ENCODE measurements at places on chromosomes 3 and 15.
A peak's percentile ranks its signal among the peaks of the same experiment; 100 is the strongest.

DNA sequence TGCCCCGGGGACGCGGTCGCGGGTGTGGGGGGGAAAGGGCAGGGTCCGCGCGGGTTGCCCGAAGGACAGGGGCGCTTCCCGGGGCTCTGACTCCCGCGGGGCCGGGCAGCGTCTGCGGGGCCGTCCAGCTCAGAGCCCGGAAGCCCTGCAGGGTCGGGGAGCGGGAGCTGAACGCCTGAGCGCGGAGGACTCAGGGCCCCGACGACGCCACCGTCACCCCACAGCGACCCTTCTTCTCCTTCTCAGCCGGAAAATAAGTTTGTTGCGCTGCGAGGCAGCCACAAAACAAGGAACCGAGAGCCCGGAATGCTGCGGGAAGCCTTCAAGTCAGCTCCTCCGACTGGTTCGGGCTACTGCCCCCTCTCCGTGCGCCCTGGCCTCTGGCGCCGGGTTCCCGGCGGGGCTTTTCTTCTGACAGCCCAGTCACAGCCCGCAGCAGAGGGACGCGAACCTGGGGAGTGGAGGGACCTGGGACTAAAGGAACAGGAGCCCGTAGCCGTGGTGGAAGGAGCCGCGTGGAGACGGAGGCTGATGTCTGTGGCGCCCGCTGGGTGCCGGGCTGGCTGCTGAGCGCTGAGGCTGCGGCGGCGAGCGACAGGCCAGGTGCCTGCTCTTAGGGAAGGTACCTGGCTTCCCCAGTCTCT, 484 bp downstream of the CNTN4 start:
- no peak for DNase-seq

GRCh38 chr15:99181545-99181971, 67.8 kb downstream of the TTC23 start:
- no peak for DNase-seq

DNA sequence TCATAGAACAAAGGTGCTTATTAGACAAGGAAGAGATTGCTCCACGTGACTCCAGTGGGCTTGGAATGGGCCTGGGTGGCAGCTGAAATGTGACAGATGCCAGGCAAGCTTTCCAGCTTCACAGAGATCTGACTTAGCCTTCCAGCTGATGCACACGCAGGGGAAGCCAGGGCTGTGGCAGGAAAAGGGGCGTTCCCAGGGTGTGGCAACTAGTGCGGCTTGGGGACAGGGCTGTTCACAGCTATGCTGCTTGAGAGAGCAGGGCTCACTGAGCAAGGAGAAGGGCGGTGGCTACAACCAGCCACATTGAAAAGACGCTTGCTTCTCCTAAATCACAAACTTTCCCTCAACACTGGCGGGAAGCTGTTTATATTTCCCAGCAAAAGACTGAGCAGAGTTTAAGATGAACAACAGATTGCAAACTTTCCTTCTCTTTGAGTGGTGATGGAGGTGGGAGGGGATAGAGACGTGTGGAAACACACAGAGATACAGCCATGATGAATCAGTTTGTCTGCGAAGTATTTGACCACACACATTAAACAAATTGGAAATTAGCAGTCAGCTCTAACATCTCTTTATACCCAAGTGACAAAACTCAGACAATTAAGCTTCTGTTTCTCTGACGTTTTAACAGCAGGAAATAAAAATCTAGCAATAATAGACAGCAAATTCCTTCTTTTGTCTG, 127.5 kb downstream of the BDH1 start:
- DNase-seq = peak; percentile 81

DNA sequence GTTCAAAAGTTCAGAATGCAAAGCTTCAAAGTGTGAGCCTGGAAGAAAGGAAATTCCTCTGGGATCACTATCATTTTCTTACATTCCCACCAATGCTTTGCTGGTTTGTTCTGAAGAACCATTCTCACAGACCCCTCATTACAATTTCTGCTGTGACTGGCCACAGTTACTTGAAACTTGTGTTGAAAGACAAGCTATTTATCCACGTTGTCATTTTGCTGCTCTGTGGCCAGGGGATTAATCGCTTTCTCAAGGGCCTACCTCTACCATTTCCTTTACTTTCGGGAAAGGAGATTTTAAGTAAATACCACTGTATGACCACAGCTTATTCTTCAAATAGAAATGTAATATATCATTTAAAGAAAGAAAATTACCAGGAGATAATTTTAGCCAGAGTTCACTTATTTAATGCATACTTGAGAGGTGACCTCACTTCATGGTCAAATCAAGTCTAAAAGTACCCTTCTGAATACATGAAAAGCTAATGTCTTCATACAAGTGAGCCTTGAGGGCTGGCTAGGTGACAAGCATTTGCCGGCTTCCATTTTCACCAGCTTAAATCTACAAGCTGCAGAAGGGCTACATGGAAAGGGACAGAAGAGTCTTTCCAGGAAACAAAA, 69.8 kb upstream of the ROBO2 start:
- DNase-seq = no peak

DNA sequence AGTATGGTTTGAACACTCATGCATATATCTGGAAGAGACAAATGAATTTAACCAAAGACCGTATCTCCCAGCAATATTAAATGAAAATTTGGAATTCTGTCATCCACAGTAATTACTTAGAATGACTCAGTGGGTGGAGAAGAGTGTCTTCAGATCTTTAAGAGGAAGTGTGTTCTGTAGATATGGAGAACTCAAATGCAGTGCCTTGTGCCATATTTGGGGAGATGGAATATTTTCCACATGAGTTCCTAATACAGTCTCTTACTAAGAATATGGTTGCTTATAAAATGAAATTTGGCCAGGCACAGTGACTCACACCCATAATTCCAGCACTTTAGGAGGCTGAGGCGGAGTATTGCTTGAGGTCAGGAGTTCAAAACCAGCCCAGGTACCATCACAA, 40.5 kb downstream of the ANO10 start:
- DNase-seq = peak; percentile 84

DNA sequence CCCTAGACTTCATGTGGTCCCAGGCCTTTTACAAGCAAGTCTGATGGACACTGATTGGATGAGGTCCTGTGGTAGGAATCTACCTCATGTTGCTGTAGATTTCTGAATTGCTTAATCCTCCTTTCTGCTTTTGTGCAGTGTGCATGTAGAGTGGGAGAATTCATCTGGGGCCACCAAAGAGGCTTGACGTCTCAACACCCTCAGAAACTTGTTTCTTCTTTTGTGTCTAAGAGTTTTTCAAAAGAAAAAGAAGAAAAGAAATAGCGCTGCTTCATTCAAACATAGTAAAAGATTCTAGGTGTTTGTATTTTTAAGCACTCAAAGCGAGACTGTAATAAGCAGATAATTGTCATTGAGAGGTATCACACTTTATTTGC, 46.2 kb downstream of the NR1D2 start:
- DNase-seq = no peak

GRCh38 chr3:167361948-167362347, 18.1 kb downstream of the ZBBX start:
- DNase-seq = no peak

GRCh38 chr3:194961149-194961548, 275.5 kb downstream of the FAM43A start:
- no peak for DNase-seq

DNA sequence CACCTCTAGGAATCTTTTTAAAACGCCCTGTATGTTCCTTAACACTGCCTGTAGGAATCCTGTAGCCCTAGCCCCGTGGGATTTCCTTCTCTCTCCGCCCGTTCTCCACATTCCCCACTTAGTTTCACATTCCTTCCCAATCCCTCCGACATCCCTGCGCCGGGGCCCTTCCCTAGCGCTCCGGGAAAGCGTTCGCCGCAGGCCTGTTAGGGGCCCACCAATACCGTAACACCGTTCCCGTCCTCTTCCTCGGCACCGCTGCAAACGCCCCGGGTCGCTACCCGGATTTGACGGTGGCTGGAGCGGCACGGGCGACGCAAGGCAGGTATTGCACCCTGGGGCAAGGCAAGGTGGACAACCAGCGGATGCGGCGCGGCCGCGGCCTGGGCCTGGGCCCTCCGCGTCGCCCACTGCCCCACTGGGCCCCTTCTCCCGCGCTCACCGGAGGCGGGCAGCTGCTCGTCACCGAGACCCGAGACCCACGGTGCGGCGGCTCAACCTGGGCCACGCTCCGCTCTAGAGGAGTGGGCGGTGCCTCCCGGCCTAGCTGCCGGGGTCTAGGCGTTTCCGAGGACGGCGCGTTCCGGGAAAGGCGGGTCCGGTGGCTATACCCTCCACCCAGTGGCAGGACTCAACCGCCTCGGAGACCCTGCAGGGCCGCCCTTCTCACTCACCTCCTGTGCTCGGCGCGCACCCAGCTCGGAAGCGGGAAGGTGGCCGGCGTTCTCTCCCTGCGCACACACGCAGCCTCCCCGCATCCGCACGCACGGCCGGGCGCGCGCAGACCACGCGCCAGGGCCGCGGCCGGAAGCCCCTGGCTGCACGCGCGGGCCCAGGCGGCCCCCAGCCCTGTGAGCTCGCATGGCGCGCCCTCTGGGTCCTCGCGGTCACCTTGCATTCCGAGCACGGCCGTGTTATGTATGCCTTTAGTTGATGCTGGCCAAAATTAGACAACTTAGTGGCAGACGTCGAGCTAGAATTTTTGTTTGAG, at the start of gene B3GALNT1:
B3GALNT1 (minus strand) TSS at position 789 of the 991 bp plus-strand sequence. CDS start 18,595 bp downstream, outside the sequence.
- DNase-seq = peak; percentile 73

GRCh38 chr15:100695048-100695447, 92.7 kb downstream of the ASB7 start:
- DNase-seq = no peak

GRCh38 chr3:159025733-159026132, 223.9 kb downstream of the MFSD1 start:
- DNase-seq = no peak

- no peak for DNase-seq
These were observed 120.9 kb upstream of the P2RY1 start for GRCh38 chr3:152713989-152714388.

GRCh38 chr15:72195101-72195511, 2.5 kb downstream of the GRAMD2A start:
- no peak for DNase-seq

DNA sequence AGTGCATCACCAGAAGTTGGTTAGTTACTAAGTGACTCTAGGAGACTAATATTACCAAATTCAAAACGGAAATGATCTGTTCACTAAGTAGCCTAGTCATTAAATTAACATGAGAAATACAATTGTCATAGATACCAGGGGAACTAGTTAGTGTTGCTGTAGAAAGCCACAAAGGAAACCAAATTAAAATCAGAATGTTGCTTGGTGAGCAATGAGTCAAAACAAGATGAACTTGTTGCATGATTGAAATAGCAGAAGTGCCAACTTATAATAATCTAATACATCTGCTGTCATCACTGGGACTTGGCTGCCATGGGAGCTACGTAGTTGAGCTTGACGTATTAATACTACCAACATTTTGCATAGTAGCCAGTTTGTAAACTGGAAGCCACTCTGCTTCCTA, 458.1 kb downstream of the DIPK2A start:
- no peak for DNase-seq

DNA sequence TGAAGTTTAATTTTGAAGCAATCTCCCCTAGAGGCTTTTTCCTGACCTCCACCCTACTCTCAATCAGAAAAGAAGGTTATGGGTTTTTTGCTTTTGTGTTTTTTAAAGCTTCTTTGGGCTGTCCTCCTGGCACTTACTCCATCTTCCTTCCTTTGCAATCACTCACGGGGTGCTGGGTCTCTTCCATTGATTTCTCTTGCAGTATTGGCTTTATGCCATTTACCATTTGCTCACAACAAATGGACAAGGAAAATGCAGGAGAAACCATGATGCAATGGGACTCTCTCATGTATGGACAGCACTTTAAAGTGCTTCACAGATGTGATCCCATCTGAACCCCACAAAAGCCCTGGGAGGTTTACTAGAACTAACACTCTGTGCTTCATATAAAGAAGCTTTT, 57.5 kb downstream of the SST start:
- no peak for DNase-seq

- DNase-seq = peak; percentile 40
These were observed 72.3 kb downstream of the CORO2B start for GRCh38 chr15:68650901-68651709.

DNA sequence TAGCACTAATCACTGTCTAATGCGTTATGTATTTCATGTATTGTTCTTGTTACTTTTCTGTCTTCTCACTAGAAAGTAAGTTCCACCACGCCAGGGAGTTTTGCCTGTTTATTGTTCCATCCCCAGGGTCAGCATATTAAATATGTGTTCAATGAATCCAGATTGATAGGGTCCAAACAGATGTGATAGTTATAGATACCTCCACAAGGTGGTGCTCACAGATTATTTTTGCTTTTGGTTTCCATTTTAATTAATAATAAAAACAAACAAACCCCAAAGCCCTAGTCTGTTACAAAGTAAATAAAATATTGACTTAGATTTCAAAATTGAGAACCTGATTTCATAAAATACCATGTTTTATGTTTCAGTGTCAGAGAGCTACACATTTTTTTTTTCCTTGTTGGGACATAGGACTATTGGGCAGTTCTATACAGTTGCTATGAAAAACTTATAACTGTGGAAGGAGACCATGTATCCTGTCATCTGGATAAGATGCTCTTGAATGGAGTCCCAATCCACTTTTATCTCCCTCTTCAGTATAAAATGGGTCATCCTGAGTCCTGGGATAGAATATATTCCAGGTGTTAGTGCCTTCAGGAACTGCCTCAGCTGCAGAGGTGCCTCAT, 12.4 kb downstream of the OTOL1 start:
- no peak for DNase-seq

- DNase-seq = no peak
These were observed 52.4 kb upstream of the CMTM8 start for GRCh38 chr3:32186097-32186496.

DNA sequence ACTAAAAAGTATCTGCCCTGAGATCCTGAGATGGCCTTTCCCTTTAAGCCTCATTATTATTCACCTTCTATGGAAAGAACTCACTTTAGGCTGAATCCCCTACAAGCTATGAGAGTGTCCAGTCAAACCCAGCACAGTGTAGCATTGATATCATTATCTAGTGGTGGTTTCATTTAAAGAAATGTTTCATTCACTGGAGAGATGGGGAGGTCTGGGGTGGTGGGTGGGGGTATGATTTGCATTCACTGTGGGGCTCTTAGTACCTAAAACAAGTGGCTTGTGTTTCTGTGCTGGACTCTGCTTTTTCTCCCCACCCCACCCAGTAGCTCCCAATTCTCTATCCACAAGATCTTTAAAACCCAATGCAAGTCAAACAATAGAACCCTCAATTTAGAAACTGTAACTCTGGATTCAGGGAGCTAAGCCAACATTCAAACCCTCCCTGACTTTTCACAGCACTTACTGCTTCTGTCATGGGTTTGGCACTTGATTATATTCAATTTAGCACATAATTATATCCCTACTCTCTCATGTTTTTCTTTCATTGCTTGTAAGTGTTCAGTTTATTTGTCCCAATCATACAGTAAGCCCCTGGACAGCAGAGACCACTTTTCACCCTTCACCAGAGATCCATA, 310.5 kb upstream of the THBS1 start:
- peak; percentile 66 for DNase-seq

DNA sequence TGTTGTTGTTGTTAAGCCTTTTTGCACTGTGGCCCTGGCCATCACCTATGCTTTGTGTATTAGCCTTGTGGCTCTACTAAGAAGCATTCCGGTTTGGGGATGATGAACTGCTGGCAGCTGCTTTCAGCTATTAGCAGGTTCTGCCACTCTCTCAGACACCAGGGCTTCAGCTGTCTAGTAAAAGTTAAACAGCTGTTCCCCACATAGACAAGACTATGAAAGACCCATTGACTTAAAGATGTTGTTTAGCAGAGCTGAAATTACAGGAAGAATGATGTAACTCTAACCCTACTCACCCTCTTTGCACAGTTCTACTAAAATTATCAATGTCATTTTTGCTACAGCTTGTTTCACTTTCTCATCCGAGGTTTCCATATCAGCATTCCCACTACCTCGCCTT, 131.2 kb upstream of the CGNL1 start:
- peak; percentile 33 for DNase-seq

- DNase-seq = peak; percentile 95
These were observed 11.8 kb upstream of the UACA start for GRCh38 chr15:70775160-70775559.

GRCh38 chr3:49013738-49014660, 4.4 kb downstream of the DALRD3 start:
- peak; percentile 49 for DNase-seq
